Activated CD8-positive, alpha-beta T cell treated with anti-CD3 and anti-CD28 coated beads, Interleukin-2, amount 10 ng/mL, durations not matched to agents 7 days and 5 days (primary cell): ENCODE measurements at places on chromosomes 13 and 19. TPM values are rescaled to one million over a fixed set of nuclear protein-coding genes. Genes with fewer than 3 reads are reported as not detected.

The CHMP2A gene
- 114 TPM for total RNA-seq

The IFNL1 gene
- total RNA-seq: 0.29 TPM

The CD320 gene
- total RNA-seq: 55.0 TPM

The ANGPTL4 gene
- total RNA-seq: not detected

The POLR2E gene
- 176 TPM for total RNA-seq

The IGFL2 gene
- total RNA-seq: not detected

The SAE1 gene
- total RNA-seq: 175 TPM

The IGFL3 gene
- total RNA-seq: not detected

The ZNF253 gene
- 15.7 TPM for total RNA-seq
